ENCODE measurements at places on chromosomes 6 and 20.

GRCh38 chr6:125814481-125814880 lies 23.7 kb downstream of the NCOA7 start:
- no peak for DNase-seq

DNA sequence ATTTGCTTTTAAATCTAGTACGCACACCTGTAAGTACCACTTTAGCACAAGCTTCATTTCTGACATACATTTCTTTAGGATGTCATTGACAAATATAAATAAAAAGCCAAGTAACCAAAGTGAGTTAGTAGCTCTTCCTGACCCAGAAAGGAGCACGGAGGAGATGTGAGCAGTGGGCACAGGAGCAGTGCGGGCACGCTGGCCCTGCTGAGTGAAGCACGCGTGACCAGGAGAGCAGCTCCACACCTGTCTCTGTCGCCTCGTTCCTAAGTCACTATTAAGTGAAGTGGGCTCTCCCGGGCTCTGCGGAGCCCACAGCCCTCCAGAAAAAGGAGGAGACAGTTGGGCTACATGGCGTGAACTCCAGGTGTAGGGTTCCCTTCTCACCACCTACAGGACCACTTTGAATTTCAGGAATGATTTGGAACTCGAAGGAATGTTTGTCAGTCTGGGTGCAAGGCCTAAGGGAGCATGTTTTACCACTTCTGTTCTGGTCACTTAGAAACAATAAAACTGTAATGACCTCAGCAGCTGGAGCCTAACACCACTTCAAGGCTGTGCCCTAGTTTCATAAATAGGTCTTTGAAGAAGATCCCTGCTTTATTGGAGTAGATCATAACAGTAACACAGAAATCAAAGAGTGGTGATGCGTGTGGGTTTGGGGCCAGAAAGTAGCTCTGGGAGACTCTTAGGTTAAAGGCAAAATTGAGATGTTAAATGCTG lies 95.9 kb downstream of the FAM120B start:
- no peak for DNase-seq

DNA sequence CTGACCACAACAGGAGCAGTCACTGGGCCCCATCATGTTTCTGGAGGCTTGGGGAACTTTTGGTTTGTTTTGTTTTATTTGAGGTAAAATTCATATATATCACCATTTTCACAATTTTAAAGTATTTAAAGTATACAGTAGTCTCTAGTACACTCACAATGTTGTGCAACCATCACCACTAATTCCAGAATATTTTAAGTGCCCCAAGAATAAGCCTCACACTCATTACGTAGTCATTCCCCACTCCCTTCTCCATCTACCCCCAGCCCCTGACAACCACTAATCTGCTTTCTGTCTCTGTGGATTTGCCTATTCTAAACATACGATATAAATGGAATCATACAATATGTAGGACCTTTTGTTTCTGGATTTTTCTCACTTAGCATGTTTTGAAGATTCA lies 29.0 kb downstream of the RTN4IP1 start:
- DNase-seq, result no peak

GRCh38 chr20:32861446-32861845 lies 2.7 kb downstream of the EFCAB8 start:
- DNase-seq, result no peak

- DNase-seq, result no peak
Observed at GRCh38 chr6:110103260-110103659, 76.2 kb downstream of the WASF1 start.

- DNase-seq, result no peak
Observed at GRCh38 chr20:49892260-49892659, 23.1 kb downstream of the SPATA2 start.

GRCh38 chr6:127300411-127300810 lies 33.7 kb downstream of the RNF146 start:
- no peak for DNase-seq

DNA sequence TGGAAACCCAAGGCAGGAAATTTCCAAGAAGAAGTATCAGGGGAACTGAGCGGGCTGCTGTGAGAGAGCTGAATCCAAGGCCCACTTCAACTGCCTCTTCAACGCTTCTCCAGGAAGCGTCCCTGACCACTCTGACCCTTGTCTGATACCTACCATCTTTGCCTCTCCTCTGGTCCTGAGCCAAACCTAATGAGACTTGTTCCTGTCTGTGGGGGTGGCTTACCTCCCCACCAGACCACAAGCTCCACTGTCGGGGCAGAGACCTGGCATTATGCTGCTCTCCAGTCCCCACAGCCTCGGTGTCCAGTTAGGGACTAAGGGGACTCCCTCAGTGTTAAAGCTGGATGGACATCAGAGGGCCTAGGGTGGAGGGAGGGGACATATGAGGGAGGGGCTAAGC lies 49.7 kb downstream of the LRFN2 start:
- no peak for DNase-seq

DNA sequence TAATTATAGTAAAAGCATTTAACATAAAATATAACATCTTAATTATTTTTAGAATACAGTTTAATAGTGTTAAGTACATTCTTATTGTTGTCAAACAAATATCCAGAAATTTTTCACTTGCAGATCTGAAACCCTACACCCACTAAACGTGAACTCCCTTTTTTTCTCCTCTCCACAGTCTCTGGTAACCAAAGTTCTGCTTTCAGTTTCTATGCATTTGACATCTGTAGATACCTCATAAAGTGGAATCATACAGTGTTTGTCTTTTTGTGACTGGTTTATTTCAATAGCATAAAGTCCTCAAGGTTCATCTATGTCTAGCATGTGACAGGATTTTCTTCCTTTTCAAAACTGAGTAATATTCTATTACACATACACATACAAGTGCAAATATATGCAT lies 286.3 kb downstream of the BTBD3 start:
- no peak for DNase-seq

- no peak for DNase-seq
Observed at GRCh38 chr20:25497586-25498279, 87.6 kb downstream of the NINL start.

DNA sequence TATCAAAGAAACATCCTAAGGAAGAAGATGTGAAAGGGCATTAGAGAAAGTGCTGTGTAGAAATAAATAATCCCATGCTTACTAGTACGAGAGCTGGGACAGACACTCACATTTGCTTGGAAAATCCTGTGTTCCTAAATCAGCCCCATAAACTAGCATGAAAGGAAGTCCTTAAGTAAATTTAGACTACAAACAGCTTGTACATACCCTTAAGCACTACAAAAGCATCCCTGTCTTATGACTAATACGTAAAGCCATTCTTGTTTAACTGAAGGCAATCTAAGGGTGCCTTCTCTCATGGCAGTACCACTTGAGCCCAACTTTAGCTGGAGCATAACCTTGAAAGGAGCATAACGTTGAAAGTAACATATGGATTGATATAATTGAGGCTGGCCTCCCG lies 15.4 kb upstream of the FOXQ1 start:
- DNase-seq, result no peak

- DNase-seq, result no peak
Observed at GRCh38 chr6:3119040-3119723, 671 bp downstream of the BPHL start.

DNA sequence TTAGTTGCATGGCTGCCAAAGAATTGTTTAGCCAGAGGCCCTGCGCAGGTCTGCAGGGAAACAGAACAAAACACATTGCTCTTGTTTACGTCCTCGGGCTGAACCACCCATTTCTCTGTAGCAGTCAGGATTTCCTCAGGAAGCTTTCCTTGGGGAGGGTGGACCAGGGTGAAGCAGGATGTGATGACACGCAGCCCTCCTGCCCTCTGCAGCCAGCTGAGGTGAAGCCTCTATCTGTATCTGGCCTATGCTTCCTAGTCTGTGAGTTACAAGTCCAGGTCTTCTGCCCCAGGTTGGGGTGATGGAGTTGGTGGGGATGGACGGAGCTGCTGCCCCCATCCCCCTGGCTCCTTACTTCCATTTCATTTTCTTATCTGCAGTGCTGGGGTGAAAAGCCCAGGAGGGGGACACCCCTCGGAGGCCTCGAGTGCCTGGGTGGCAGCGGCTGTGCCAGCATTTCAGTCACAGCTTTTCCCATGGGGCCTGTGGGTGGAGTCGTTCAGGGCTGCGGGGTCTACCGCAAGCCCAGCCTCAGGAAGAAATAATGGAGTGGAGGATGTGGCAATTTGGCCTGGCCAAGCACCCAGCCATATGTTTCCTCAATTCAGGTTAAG lies 24.9 kb downstream of the SASH1 start:
- no peak for DNase-seq

- DNase-seq, result no peak
Observed at GRCh38 chr20:37233548-37234253, 27.9 kb downstream of the GHRH start.

DNA sequence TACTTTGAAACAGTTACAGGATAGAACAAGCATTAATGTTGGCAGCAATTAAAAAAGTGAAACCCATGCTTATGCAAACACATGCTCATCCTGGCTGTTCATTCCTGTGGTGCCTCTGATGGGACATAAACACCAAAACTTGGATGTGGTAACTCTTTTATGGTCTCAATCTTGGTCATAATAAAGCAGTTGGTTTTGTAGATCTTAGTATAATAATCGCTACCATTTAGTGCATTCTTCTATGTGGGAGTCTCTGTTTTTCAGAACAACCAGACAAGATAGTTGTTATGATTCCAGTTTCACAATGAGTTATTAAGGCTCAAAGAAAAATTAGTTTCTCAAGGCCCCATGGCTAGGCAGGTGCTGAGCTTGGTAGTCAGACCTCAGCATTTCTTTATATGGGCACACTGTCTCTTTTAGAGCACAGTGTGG lies 184.0 kb downstream of the UTRN start:
- no peak for DNase-seq

DNA sequence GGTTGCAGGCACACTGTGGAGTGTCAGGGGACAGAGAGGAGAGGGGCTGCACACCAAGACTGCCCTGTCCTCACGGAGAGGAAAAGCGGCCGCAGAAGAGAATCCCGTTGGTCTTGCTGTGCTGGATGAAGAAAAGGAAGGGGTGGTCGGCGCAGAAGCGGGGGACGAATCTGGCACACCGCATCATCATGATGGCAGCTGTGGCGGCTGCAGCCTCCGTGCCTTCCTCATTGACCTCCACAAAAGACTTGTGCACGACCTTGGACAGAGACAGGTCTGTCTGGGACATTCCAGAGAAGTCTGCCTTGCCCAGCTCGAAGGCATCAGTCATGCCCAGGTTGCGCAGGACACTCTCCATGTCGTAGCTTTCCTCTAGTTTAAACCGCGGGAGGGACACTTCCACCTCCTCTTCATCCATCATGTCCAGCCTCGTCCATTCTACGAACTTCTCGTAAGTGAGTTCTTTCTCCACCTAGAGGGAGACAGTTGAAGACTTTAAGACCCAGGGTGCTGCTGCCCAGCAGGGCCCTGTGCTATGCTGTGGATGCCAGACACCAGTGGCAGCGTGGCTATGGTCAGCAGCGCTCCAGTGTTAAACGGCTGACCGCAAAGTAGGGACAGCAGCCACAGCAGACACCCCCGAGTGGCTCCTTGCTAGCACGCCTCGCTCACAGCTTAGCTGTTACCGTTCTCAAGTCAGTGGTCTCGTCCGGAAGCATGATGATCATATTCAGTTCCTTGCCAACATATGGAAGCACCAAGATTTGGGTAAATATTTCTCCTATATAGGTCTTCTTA lies 22.9 kb downstream of the SERPINB6 start:
- DNase-seq, result no peak

- no peak for DNase-seq
Observed at GRCh38 chr6:100796049-100796823, 84.9 kb downstream of the ASCC3 start.

DNA sequence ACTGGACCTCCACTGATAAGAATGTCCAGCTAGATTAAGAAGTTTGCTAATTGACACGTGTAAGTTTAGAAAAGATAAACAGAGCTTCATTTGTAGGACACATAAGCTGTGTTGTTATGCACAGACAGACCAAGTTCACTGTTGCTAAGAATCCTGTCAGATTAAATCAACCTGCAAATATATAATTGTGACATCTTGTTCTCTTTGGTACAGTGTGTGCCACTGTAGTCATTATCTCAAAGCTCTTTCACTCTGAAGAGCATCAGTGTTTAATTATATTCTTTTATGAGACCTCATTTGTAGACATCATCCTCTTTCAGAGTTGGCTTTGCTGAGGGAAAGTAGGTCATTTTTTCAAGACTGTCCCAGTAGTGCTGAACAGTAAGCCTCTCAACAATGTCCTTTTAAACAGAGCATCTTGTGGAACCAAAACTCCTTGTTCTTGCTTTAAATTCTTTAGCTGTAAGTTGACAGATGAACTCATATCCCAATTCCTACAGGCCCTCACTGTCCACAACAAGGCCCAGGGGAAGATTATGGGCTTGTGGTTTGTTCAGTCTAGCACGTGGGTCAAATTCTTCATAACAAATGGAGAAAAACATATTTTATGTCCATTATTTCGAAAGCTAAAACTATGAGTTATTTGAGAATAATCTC lies 252.4 kb downstream of the HDGFL1 start:
- DNase-seq, result no peak

GRCh38 chr20:13183005-13183404 lies 38.1 kb upstream of the ISM1 start:
- DNase-seq, result no peak

DNA sequence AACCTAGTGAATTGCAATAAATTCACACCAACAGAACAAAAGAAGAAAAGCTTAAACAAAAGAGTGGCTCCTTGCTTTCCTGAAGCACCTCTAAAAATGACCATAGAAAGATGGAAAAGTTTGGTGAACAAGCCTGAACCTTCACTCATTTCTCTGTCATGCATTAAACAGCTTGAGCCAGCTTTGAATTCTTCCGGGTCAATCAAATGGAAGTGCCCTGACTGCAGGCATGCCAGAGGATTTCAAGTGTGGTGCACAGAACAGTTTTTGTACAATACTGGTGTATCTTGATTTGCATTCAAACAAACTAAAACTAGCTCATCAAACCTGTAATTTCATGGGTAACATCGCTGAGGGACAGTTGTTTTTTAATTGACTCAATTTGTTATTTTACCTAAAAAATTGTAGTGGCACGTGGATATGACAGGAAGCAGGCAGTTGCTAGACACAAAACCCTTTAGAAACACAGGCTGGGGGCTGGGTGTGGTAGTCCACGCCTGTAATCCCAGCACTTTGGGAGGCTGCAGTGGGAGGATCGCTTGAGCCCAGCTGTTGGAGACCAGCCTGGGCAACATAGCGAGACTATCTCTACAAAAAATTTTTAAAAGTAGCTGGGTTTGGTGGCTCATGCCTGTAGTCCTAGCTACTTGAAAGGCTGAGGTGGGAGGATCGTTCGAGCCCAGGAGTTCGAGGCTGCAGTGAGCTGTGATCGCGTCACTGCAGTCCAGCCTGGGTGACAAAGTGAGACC lies 9.1 kb downstream of the CASS4 start:
- DNase-seq, result no peak
